ENCODE measurements at places on chromosomes 7 and 10.

GRCh38 chr7:39617005-39617404 is 6.4 kb upstream of the RALA start:
- DNase-seq, result no peak

GRCh38 chr10:43227911-43228782 is 38.7 kb downstream of the RASGEF1A start:
- DNase-seq, result no peak

- no peak for DNase-seq
Measured at GRCh38 chr10:123808906-123809305, 82.7 kb downstream of the CPXM2 start.

DNA sequence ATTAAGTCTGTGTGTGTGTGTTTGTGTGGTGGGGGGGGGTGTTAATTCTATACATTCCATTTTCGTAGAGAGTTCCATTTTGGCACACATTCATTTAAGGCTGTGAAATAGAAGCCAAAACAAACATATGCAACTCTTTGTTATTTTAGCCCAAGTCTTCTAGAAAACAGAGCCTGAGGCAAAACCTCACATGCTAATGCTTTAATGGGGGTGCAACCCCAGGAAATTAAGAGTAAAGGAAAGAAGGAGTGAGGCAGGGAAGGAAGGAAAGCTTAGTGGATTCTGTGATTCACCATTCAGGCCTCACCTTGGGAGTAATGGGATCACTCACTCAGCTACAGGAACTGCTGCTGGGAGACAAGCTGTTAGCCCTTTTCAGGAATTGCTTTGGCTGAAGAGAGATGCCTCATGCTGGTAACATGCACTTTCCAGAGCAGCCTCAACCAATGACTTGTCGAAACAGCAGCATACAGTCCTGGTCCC is 73.0 kb upstream of the CTTNBP2 start:
- DNase-seq, result no peak

DNA sequence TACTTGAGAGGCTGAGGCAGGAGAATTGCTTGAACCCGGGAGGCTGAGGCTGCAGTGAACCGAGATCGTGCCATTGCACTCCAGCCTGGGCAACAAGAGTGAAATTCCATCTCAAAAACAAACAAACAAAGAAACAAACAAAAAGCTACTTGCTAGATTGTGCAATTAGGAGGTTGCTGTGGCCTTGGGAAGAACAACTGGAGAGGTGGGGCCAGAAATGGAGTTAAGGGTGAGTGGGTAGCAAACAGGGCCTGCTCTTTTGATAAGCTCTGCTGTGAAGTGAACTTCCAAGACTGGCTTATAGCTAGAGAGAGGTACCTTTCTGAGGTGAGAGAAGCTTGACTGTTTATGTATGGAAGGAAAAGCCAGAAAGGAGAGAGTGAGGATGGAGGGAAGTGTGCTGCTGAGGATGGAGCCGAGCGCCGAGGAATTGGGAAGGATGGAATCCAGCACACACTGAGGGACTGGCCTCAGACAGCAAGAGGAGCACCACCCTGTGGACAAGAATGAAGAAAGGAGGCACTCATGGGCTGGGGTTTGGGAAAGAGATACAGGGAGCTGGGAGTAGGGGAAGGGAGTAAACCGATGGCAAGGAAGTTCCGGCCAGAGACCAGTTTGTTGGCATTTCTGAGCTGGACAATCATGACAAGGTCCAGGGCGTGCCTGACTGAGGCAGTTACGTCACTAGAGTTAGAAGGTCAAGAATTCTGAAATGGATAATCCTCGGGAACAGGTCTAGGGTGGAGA is 7.0 kb upstream of the RPEL1 start:
- DNase-seq, result no peak

- no peak for DNase-seq
Measured at GRCh38 chr7:70733090-70733489, 398.9 kb upstream of the GALNT17 start.

DNA sequence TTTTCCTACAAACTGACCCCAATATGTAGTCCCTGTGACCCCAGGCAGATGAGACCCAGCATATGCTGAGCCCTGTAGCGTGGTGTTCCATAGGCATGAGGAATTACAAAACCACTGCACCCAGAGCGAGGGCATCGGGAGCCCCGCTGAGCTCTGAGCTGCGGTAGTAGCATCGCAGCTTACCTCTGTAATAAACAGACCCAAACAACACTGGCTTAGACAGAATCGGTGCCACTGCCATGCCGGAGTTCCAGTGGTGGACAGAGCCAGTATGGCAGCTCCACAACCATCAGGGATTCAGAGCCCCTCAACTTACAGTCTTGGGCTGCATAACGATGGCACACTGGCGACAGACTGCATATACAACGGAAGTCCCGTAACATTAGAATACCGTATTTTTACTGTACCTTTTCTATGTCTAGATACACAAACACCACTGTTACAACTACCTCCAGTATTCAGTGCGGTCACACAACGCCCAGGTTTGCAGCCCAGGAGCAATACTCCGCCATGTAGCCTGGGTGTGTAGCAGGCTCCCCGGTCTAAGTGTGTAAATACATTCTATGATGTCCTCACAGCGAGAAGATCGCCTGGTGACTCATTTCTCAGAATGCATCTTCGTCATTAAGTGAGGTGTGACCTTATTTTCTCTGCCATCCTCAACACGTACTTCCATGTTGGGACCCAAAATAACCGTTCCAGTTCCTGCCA is 68.8 kb downstream of the PROSER2 start:
- DNase-seq, result no peak

GRCh38 chr7:778968-779451 is 51.9 kb upstream of the PRKAR1B start:
- DNase-seq, result no peak

- no peak for DNase-seq
Measured at GRCh38 chr10:106967452-106967851, 197.1 kb downstream of the SORCS1 start.

- DNase-seq, result no peak
Measured at GRCh38 chr10:52019077-52019555, 295.0 kb upstream of the DKK1 start.

GRCh38 chr10:77581738-77582137 is 55.9 kb downstream of the KCNMA1 start:
- no peak for DNase-seq

DNA sequence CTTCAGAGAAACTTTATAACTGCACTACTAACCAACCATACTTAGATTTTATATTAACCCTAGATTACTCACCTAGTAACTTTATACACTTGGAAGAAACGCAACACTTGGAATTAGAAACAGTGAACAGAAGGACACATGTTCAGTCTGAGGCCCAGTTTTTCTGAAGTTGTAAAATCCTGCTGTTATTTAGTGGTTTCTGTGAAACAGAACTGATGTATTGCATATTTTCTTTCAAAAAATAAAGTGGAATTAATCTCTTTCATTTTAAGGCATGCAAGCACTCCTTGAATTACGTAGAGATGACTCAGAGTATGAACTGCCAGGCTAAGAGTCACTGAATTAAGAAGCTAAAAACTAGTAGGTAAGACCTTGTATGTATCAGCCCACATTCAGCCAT is 215.8 kb downstream of the SKAP2 start:
- DNase-seq, result no peak

- DNase-seq, result no peak
Measured at GRCh38 chr7:150814328-150815001, 13.9 kb downstream of the TMEM176A start.

DNA sequence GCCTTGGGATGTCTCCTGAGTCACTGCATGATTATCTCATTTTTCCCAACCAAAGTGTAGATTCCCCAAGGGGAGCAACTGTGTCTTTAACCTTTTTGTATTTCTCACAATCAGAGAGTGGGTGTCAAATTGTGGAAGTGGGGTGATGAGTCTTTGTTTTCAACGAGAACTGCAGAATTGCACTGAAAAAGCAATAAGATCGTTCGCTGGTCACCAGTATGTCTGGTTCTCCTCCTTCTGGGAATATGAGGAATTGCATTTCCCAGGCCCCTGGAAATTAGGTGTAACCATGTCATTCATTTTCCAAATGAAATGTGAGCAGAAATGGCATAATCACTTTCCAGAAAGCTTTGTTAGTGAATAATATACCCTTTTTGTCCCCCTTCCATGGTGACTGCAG is 326.9 kb downstream of the GPAM start:
- no peak for DNase-seq

DNA sequence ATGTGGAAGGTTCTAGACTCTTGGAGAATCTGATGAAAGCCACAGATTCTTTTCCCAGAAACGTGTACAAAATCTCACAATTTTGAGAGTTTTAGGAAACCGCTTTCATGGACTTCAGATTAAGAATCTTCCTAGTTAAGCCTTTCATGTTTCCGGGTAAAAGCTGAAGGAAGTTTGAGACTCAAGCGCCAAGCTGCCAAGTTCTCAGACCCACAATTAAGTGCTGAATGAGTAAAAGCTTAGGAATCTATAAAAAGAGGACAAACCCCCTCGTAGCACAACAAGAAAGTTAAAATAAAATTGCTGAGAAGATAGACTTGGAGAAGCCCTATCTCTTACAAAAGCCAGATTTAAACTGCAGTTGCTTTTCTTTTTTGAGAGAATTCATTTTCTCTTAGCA is 99.6 kb downstream of the ST8SIA6 start:
- no peak for DNase-seq

DNA sequence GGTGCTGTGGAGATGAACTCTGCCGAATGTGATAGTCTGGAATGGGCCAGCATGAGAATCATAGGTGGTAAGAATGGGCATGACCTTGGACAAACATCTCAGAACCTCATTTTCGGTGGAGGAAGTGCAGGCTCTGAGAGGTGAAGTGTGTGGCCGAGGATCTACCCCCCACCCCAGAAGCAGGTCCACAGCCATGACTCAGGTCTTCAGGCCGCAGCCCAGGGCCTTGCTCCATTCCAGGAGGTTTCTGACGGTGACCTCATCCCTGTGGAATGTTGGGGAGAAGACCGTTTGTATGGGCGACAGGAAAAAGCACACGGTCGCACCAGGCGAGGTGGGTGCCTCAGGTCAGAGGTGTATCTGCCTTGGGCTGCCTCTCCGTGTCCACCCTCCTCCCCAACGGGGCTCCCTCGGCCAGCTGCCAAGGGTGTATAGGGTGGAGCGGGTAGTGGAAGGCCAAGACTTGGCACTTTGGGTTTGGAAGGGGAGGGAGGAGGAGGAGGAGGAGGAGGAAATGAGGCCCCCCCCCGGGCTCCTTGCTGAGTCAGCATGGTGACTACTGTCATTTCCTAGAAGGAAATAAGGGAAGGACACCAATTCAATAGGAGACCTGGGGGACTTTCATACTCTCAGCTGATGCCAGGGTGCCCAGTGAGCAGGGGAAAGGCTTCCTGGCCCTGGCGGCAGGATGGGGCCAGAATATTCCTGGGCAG is 168.0 kb upstream of the RHEB start:
- no peak for DNase-seq

- no peak for DNase-seq
Measured at GRCh38 chr10:59626523-59626869, 83.2 kb downstream of the SLC16A9 start.

DNA sequence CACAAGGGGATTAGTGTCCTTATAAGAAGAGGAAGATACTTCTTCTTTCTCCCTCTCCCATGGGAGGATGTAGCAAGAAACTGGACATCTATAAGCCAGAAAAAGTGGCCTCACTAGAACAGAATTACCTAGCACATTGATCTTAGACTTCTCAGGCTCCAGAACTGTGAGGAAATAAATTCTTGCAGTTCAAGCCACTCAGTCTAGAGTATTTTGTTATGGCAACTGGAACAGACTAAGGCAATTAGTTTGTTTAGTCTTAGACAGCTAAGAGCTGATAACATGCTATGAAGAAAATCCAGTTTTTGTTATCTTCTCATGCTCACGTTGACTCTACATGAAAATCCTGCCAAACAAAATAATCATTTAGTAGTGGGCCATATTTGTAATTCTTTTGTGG is 627.6 kb upstream of the PHF14 start:
- DNase-seq, result no peak

DNA sequence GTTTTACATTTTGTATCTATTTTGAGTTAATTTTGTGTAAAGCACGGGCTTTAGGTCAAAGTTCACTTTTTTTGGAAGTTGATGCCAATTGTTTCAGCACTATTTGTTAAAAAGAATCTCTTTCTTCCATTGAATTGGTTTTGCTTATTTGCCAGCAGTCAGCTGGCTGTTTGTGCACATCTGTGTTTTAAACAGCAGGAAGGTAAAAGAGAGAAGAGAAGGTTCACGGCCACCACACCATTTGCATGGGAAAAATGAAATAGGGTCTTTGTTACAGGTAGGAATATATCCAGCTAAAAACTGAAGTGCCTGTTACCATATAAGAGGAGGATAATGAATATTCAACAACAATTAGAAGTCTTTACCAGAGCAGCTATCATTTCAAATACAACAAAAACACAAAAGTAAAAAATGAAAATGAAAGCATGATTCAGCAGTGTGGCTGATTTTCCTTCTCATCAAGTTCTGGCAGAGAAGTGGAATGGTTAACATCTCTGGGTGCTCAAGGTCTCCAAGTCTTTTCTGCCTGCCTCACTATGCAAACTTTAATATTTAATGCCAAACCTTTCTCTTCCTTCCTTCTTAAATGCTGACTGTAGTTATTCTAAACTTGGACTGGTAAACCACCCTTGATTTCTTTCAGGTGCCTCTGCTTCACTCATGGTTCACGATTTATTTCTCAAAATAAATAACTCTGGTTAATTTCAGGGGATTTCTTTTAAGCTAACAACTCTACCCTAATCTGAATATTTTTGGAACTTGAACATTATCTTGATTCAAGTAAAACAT is 841.5 kb downstream of the GRM8 start:
- DNase-seq, result no peak

- no peak for DNase-seq
Measured at GRCh38 chr7:133190650-133191049, 62.2 kb upstream of the EXOC4 start.

- no peak for DNase-seq
Measured at GRCh38 chr7:149023662-149024061, 4.6 kb downstream of the PDIA4 start.

GRCh38 chr7:38317515-38317914 is 44.1 kb upstream of the TARP start:
- DNase-seq, result no peak

All from stimulated activated CD8-positive, alpha-beta memory T cell treated with anti-CD3 and anti-CD28 coated beads, Interleukin-15, amount 100 ng/mL, for 48 hours (primary cell).